ENCODE measurements at places on chromosomes 4 and X. TPM values are rescaled to one million over a fixed set of nuclear protein-coding genes. Genes with fewer than 3 reads are reported as not detected.

Gene TEC
- 1.4 TPM for total RNA-seq

Gene AGTR2
- not detected for total RNA-seq

Gene GLRA2
- not detected for total RNA-seq

Gene ARHGAP4
- total RNA-seq: 20.2 TPM

Gene RBM46
- total RNA-seq: 0.40 TPM

Gene DCAF4L1
- total RNA-seq: not detected

- DNase-seq: no peak
These were observed 85.8 kb upstream of the RPS6KA3 start for GRCh38 chrX:20352504-20352903.

DNA sequence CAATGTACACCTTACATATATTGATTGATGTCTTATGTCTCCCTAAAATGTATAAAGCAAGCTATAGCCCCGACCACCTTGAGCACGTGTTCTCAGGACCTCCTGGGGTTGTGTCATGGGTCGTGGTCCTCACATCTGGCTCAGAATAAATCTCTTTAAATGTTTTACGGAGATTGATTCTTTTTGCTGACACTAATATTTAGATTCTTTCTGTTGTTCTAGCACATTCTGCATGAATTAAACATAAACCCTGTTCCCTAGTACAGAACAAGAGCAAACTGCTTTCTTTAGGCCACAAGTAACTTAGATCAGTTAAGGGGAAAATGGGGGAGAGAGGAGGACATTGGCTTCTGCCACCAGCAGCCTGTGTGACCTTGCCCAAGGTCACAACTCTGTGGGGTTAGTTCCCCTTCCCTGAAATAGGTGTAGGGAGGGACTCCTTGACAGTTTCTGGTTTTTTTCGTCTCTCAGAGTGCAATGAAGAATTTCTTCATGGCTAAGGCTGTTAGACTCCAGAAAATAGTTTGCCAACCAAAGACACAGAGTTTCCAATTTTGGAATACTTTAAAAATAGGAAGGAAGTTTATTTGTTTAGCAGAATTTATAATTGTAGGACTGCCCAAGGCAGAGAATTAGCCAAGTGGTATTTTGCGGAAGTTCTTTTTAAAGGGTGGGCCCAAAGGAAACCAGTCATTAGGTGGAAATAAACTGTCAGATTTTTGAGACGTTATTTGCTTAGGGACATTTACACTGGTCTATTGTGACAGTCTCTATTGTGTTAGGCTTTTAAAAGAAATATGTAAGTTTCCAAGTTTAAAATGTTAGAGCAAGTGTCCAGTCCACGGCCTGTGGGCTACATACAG lies 29.4 kb downstream of the PTTG2 start:
- DNase-seq: no peak

- no peak for DNase-seq
These were observed 13.2 kb downstream of the FRMD7 start for GRCh38 chrX:132114607-132115006.

DNA sequence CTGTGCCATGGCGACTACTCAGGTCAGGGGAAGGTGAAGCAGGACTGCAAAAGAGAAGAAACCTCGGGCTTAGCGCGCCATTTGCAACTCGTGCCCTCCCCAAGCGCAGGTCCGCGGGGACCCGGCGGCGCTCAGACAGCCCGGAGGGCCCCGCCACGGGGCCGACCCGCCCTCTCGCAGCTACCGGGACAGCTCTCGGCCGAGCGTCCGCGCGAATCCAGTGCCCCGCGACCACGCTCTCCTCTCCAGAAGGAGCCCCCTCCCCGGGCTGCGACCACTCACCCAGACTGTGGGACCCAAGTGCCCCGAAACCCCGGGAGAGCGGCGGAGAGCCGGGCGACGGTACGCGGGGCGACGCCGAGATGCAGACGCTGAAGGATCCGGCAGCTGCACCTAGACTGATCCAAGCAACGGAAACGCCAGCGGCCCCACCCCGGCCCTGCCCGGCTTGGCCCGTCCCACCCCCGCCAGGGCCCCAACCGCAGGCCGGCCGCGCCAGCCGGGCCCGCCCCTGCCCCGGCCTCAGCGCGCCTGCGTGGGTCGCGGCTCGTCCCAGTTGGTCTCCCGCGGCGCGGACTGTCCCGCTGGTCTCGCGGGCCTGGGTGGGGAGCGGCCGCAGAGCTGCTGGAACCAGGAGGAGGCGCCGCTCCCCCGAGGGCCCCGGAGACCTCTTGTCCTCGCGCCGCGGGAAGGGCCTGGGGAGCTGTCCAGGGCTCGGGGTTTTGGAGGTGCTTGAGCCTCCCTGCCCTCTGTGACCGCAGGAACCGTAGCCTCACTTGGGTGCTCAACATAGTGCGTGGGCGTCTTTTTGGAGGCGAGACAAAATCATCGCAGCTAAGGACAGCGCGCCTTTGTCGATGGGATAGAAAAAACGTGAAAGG lies at the start of gene ANXA5:
Gene ANXA5, minus strand, starts transcription at position 400 of the 881 bp plus-strand sequence. Its CDS starts 391 bp downstream, at position 9.
- no peak for DNase-seq

GRCh38 chr4:153832720-153833287 lies 43.9 kb upstream of the SFRP2 start:
- no peak for DNase-seq

- DNase-seq: no peak
These were observed 77.1 kb downstream of the NSUN7 start for GRCh38 chr4:40826821-40827220.

DNA sequence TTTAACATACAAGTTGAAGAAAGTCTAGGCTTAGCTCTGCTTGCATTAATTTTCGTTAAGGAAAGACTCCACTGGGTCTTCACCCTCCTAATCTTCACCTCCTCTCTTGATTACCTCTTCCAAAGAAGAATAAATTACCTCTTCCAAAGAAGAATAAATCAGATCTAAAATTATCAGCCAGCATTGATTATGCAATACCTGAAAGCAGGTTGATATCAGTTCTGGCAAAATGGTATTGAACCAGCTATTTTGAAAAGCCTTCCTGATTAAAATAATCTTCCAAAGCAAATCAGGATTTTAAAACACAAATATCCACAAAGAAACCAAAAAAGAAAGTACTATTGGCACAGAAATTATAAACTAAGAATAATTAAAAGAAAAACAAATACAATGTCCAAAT lies 36.9 kb downstream of the CDKL2 start:
- DNase-seq: no peak

DNA sequence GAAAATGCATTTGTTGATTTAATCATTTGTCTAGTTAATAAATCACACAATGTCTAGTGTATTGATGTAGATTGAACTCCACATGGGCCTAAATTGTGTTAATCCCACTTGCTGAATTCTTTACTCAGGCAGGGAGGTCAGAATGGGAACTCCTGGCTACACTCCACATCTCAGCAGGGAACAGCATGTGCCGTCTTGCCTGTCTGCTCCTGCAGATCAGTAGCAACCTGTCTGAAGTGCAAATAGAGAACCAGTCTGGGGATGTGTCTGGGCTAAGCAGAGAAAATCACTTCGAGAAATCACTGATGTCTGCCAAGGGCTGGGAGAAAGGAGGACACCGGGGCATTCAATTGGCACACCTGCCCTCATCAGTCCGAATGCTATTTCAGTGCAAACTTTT lies 16.5 kb upstream of the MXRA5 start:
- no peak for DNase-seq

DNA sequence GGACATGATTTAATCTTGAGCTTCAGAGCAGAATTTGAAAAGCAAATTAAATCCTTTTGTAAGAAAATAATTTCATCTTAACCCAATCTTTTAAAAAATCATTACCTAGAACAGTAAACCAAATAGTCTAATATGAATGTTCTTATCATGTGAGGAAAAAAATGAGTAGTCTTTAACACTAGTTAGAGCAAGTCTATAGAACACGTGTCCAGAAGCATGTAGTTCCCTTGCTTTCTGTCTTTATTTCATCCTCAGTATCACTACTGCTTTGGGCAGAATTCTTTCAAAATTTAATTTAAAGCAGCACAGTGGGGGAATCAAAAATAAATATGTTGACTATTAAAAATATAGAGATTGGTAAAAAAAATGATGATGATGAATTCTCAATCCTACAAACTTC lies 2.1 kb downstream of the RBM47 start:
- no peak for DNase-seq

DNA sequence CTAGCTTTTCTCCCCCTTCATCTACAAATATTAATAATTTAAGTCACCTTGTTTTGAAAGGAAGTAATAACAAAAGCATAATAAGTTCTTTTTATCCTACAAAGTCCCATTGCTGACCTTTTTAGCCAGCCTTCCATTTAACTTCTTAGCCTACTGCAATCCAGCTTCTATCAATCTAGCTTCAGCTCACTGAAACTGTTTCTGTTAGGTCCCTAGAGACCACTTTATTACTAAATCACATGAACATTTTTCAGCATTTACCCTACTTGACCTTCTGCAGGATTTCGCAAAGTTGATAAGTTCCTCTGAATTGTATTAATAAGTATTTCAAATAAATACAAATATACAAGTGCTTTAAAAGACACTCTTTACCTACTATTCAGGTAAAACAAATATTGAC lies 186.5 kb downstream of the ANTXR2 start:
- DNase-seq: no peak

DNA sequence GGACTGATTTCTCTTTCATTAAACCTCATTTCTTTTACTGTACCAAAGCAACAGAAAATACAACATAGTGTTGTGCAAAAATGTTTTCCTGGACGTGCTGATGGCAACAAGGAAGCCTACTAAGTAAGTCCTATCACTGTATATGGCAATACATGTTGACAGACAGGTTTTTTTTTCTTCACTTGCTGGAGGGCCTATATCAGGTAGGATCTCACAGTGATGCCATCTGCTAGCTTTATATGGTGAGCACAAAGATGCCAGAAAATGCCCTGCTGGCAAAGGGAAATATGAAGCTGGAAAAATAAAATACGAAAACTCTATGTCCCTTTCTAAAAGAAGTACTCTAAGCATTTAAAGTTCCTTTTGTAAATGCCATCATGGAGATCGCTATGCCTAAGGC lies 119.0 kb upstream of the PDLIM3 start:
- no peak for DNase-seq

DNA sequence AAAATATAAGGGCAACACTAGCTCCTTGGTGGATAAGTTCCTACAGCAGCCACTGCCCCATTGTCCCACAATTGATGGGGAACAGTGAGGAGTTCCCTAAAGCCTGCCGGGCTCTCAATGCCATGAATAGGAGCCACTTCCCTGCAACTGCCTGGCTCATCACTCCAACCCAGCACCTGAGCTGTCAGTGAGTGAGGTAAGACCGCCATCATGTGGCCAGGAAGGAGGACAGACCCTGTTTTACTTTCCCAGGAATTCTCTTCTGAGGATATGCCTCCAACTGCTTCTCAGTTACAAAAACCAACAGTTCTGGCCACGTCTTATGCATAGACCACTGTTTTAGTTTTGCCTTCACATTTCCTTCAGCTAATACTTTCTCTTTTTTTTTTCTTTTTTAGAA lies 45.5 kb downstream of the SRPX start:
- DNase-seq: no peak

GRCh38 chrX:75151827-75152592 lies 4.1 kb downstream of the ABCB7 start:
- peak; percentile 10 for DNase-seq

Data from epithelial cell of proximal tubule (primary cell).